Left renal pelvis (tissue), 4 donors: ENCODE measurements at places on chromosomes 1 and 21. TPM values are rescaled to one million over a fixed set of nuclear protein-coding genes. Genes with fewer than 3 reads are reported as not detected.

DNA sequence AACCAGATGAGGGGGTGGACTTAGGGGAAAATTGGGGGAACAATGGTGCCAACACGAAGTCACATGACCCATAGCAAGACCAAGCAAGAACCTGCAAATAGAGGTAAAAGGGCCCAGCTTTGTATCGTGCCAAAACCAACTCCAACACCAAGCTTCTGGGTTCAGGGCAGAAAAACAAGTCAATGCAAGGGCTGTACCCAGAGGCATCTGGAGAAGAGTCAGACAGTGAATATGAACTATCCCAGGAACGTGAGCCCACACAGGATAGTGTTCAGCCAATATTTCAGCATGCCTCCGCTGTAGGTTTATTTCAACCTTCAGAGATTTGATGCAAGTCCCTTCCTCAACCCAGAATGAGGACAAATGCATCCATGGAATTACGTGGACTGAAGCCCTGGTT lies 15.0 kb upstream of the ZMYM6 start:
- DNase-seq, result no peak

DNA sequence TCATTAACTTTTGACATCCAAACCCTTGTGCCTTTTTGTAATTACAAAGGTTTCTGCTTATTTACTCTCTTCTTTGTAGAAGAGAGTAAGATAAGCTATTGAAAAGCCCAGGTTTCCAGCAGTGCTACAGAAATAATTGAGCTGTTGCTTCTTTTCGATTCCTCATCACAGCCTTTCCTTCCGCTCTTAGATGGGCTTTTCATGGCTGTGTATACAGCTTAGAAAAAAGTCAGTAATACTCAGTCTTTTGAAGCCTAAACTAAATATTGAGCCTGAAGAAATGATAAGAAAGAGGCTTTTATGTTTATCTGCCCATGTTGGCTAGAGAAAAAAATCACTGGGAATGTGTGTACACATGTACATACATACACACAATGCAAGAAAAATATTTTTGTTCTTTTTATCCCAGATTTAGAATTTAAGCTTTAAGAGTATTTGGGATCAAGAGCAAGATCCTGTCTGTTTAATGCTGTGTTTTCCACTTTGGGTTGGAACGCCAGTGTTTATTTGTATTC lies 172.4 kb downstream of the VPS13D start:
- no peak for DNase-seq

DNA sequence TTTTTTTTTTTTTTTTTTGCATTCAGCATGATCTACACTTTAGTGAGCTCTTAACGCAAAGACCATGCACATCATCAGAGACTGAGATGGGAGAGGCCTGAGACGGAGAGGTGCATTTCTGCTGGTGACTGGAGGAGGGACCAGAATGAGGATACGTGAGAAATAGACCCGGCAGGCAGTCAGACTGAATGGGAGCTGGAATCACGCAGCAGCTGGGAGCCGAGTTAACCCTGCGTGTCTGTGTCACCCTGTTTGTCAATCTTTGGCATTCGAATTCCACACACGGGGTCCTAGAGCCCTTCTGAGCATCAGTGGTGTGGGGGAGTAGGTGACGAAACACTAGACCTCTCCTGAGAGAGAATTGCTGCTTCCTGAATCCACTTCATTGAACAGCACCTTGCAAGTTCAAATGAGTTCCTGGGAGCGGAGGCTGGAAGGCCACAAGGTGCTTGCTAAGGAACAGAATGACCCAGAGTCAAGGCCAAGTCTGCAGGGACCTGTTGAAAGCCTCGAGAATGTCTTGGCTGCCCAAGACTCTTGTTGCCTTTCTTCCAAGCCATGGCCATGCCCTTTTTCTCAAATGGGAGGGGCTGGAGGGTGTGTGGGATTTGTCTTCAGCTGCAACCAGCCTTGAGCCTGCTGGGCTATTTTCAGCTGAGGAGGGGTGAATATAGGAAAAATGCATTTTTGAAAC lies 123.3 kb downstream of the CNIH3 start:
- no peak for DNase-seq

DNA sequence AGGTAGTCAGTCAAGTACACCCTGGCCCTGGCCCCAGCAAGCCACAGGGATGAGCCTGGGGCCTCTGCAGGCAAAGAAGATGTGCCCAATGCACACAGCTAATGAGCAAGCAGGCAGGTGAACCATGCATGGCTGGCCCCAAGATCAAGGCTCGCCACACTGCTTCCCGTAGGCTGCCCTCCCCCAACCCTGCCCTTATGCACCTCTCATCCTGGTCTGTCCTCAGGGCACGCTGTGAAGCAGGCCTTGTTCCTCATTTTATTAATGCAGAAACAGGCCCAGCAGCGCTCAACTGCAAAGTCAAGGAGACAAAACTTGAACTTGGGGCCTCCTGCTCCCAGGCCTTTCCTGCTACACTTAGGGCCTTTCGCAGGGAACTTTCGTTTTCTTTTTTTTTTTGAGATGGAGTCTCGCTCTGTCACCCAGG lies 35.6 kb upstream of the ID3 start:
- no peak for DNase-seq

- peak; percentile 14 for DNase-seq
Measured at GRCh38 chr1:31335007-31335406, 37.9 kb downstream of the FABP3 start.

- DNase-seq, result no peak
Measured at GRCh38 chr1:11858613-11858967, at the start of gene NPPB. TSS of gene NPPB (minus strand) at chr1:11858945. CDS start at chr1:11858833, 112 bp downstream.

DNA sequence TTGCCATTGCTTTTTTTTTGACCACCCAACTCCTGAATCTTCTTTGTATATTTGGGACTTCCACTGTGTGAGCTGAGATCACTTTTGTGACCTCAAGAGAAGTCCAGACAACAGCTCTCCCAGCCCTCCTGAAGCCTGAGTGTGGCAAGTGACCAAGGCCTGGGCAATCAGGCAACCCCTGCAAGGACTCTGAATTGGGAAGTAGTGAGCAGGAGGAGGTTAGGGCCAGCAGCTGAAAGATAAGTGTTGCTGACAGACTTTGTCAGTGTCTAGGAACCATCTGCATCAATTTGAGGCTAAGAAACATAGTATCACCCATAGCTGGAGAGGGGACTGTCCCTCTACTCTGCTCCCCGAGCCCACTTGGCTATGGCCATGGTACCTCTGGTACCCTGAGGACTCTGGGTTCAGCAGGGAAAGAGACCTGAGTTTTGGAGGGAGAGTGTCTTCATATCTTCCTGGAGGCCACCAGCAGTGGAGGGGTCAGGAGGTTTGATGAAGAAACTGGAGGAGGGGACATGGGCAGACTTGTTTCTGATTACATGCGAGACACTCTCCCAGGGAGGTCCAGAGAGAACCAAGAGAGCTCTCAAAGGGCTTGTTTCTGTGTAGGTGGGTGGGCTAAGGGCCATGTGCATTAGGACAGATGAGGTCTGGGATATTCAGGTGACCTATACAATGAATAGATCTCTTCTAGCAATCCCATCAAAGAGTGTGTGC lies 147.0 kb upstream of the DNAH14 start:
- DNase-seq, result no peak

- DNase-seq, result no peak
Measured at GRCh38 chr1:12114916-12115315, 51.8 kb downstream of the TNFRSF8 start.

DNA sequence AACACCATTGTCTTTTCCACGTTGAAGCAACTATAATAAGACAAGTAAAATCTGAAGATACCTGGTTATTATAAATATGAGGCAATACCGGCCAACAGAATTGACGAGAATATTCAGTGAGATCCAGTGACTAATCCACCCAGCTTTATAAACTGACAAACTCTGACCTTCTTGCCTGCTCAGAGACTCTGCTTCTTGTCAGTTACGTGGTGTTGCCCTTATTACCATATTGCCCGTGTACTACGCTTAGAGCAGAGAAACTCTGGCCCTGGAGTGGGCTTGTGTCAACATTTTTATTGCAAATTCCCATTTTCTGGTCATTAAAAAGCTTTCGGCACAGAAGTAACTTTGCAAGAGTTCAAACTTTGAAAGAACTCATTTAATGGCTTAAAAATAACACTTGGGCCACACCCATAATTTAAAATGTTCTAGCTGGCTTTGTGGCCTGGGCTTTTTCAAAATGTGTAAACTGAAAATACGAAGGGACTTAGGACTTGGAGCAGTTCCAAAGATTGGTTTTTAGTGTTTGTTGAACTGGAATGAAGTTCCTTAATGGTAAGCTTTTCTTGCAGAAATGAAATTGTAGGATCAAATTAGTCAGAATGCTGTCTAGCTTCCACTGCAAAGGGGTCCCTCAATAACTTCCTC lies 266.2 kb downstream of the LMO4 start:
- DNase-seq, result no peak

DNA sequence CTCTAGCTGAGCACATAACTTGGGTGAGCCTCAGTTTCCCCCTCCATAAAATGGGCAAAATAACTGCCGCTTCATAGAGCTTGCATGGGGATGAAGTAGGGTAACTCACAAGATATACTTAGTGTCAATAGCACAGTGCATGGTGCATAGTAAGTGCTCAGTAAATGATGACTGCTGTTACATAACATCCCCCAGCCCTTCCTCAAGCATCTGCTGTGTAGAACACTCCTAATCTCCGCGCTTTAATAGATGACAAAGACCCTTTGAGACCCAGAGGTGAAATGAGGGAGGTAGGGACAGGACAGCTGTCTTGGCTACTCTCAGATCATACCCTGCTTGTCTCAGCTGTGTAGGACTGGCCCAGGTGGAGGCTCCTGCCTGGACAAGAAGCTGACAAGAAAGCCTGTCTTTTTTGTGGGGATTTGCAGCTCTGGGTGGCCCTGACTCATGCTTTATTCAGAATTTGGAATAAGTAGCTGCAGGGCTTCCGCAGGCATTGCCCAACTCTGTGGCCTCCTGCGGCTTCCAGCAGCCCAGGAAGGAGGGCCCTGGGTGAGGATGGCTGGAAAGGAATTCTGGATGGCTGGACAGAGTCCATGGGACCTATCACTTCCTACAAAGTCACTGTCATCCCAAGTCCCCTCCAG lies 20.7 kb upstream of the PADI4 start:
- no peak for DNase-seq

DNA sequence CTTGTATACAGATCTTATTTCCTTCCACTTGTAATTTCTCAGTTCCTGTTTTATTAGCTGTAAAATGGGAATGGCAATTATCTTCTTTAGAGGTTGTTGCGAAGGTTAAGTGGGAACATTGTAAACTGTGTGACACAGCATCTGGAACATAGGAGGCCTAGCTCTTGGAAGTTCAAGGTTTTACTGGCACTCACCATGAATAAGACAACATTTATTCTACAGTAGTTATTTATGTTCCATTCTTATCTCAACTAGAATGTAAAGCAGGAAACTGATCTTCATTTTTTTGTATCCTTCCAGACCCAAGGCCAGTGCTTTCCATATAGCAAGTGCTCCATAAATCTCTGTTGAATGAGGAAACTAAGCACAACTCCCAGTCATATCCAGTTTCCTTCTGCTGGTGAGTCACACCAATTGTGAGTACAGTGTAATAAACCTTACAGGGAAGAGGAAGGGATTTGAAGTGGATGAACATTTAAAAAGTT lies 1.4 kb downstream of the BCL10 start:
- DNase-seq, result no peak

- DNase-seq, result no peak
Measured at GRCh38 chr1:23421753-23422240, 2.8 kb downstream of the TCEA3 start.

DNA sequence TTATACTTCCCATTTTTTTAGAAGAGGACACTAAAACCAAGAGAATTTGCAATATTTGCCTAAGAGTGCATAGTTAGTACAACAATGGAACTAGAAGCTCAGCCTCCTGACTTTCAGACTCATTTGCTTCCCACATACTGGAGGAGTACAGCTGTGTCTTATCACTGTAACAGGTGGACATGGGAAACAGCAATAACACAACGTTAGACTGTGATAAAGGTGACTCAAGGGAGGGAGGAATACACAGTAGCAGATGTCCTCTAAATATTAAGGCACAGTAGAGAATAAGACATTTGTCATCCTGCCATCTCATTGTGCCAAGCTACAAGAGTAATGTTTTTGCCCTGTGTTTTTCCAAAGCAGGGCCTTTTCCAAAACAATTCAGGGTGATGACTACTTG lies 55.4 kb upstream of the JAK1 start:
- DNase-seq, result no peak

DNA sequence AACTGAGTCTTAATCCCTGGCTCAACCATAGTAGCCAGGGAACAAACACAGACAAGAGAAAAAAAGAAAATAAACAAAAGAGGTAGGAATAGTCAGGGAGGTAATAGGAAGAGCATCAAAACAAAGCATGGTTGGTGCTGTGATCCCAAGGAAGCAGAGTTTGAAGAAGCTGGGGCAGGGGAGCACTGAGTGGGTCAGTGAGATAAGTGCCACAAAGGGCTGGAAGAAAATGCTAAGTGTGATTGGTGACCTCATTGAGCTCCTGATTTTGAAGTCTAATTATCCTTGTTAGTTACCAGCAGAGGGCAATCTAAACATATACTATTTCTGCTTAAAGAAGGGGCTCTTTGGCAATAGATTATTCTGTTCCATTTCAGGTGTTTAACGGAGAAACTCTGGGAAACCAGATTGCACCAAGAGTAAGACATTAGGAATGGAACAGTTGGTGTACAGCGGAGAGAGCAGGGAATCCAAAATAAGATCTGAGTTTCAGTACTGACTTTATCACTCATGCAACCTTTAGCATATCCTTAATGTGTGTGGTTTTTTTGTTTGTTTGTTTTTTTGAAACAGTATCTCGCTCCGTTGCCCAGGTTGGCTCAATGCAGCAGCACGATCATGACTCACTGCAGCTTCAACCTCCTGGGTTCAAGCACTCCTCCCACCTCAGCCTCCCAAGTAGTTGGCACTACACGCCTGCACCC lies 30.7 kb upstream of the KIAA1614 start:
- peak; percentile 33 for DNase-seq

GRCh38 chr1:178024504-178024903 lies 54.6 kb upstream of the SEC16B start:
- DNase-seq, result no peak

GRCh38 chr1:208278638-208279037 lies 34.5 kb upstream of the PLXNA2 start:
- no peak for DNase-seq

DNA sequence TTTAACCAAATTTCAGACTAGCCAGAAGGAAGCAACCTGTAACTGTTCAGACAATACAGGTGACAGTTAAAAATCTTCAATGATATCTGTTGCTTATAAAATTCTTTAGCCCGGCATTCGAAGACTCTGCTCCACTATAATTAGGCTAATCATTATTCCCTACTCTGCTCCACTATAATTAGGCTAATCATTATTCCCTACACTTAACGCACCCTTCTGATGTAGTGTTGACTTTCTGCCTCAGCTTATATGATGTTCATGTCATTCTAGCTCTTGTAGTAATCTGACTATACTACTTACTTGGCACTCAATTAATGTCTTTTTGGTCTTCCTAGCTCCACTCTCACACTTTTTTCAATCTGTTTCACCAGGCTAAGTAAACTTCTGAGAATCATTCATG lies 13.3 kb downstream of the TESK2 start:
- no peak for DNase-seq

The COL11A1 gene
- 3.8 TPM for polyA plus RNA-seq

The CLCA1 gene
- polyA plus RNA-seq, result not detected

The RGS4 gene
- 14.6 TPM for polyA plus RNA-seq

The GBP6 gene
- not detected for polyA plus RNA-seq

The PTTG1IP gene
- 276 TPM for polyA plus RNA-seq

The GPR3 gene
- 0.76 TPM for polyA plus RNA-seq

The LCK gene
- 7.4 TPM for polyA plus RNA-seq

The FAM151A gene
- polyA plus RNA-seq, result 35.5 TPM

The STX12 gene
- polyA plus RNA-seq, result 49.5 TPM

The RPTN gene
- polyA plus RNA-seq, result not detected

The POU2F1 gene
- 16.5 TPM for polyA plus RNA-seq

The DPT gene
- 0.12 TPM for polyA plus RNA-seq
